Endodermal cell (in vitro differentiated cells): ENCODE measurements at places on chromosomes 6 and 20.

GRCh38 chr6:89244241-89244985, 27.3 kb upstream of the GABRR1 start:
- no peak for DNase-seq

GRCh38 chr20:57751411-57751810, 41.6 kb upstream of the PMEPA1 start:
- peak; percentile 33 for DNase-seq

- DNase-seq = no peak
These were observed 9.6 kb downstream of the L3MBTL3 start for GRCh38 chr6:130027948-130028347.

GRCh38 chr6:136341967-136342366, 52.3 kb upstream of the BCLAF1 start:
- no peak for DNase-seq

DNA sequence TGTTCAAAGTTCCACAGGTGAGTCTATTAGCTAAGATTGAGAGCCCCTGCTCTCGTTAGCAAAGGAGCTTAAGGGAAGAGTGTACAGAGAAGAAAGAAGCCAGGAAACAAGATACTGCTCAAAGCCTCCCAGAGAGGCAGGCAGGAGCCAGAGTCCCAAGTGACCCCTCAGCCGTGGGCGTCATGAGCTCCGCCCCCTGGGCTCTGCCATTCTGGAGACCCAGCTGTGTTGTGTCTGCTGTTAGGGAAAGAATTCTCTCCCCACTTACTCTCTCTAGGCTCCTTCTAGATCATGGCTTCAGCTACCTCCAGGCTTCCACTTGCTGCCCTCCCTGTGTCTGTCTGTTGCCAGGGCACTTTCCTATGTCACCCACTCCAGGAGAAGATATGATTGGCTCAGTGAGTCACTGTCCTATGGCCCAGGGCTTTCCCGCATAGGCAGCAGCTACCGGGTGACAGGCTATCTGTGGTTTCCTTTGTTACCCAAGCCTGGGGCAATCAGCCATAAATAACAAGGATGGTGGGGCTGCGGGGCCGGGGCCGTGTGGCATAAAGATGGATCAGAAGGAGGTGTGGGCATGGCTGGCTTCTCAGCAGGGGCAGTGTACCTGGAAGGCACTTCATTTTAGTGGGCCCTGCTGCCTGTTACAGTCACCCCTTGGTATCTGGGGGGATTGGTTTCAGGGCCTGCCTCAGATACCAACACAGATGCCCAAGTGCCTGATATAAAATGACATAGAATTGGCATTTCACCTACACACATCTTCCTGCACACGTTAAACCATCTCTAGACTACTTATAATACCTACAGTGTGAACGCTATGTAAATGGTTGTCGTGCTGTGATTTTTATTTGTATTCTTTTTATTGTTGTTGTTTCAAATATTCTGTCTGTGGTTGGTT, 118.9 kb downstream of the ARMC2 start:
- peak; percentile 83 for DNase-seq

DNA sequence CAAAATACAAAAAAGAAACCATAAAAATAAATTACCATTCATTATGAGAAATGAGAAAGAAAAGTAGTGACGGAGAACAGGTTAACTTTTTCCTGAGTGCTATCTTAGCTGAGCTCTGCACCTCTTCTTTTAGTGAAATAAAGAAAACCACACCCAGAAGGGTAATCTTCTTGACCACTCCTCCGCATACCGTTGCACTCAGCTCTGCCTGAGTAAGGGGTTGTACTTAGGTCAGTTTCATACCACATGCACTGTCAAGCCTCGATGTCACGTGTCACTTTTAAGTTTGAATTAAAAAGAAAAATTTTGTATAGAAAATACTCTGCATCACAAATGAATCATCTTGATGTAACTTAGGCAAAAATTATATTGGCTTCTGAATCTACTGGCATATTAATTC, 2.8 kb downstream of the EZR start:
- DNase-seq = peak; percentile 48

DNA sequence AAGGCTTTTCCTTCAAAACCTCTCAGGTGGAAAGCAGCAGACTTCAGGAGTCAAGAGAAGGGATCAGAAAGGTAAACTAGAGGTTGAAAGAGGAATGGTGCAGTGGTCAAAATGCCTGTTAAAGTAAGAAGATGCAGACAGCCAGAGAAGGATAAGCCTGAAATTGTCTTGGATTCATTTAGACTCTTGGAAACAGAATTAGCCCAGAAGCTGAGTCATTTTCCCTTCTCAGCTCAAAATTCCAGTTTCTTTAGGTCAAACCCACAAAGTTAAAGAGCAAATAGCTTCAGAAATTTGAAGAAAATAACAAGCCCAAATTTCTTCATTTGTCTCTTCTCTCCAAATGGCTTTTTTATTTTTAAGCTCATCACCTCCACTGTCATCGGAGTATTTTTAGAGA, 73.9 kb downstream of the DHX35 start:
- no peak for DNase-seq

DNA sequence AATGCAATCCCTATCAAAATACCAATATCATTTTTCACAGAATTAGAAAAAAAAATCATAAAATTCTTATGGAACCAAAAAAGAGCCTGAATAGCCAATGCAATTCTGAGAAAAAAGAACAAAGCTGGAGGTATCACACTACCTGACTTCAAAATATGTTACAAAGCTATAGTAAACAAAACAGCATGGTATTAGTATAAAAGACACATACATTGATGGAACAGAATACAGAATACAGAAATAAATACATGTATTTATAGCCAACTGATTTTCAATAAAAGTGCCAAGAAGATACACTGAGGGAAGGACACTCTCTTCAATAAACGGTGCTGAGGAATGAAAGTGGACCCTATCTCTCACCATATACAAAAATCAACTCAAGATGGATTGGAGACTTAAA, 28.7 kb upstream of the AKAP12 start:
- DNase-seq = no peak

GRCh38 chr6:107144666-107145065, 29.4 kb upstream of the BEND3 start:
- no peak for DNase-seq

DNA sequence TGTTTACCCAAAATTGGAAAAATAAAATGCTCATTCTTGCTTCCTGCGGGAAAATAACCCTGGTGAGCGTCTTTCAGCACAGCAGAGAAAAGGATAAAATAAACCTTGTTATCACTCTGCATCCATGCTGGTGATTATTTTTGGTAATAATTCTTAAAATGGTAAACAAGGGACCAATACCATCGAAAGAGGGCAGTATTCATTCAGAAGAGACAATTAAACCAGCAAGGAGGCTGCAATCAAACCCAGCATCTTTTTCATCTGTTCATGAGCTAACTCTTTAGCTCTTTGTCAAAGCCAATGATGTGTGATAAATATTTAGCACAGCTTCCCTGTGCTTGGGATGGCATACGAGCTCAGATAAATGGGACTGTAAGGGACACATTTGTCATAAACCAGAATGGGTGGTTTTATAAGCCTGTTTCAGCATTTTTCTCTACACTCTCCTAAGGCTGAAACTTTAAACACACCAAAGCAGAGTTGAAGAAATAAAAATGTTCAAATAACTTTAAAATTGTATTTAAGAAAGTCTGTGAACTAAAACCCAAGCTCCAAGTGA, 34.4 kb downstream of the CDH26 start:
- DNase-seq = no peak

- no peak for DNase-seq
These were observed 69.6 kb downstream of the TMEM242 start for GRCh38 chr6:157253699-157254098.

DNA sequence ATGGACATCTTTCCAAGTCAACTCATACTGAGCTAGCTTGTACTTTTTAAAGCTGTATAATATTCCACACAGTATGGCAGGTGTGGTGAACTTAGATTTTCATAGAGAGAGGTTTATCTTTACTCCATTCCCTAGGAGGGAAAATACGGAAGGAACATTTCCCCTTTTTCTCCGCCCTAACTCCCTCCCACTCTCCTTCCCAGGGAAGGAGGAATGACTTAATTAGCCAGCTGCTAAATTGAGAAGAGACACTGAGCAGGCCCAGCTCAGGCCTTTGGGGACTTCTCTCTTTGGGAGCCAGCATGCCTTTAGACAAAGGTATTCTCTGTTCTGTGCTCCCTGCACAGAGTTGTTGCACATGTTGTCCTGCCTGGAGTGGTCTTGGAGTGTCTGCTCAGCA, 46.1 kb downstream of the MBOAT1 start:
- no peak for DNase-seq
